ENCODE measurements at places on chromosomes 7 and 10.

DNA sequence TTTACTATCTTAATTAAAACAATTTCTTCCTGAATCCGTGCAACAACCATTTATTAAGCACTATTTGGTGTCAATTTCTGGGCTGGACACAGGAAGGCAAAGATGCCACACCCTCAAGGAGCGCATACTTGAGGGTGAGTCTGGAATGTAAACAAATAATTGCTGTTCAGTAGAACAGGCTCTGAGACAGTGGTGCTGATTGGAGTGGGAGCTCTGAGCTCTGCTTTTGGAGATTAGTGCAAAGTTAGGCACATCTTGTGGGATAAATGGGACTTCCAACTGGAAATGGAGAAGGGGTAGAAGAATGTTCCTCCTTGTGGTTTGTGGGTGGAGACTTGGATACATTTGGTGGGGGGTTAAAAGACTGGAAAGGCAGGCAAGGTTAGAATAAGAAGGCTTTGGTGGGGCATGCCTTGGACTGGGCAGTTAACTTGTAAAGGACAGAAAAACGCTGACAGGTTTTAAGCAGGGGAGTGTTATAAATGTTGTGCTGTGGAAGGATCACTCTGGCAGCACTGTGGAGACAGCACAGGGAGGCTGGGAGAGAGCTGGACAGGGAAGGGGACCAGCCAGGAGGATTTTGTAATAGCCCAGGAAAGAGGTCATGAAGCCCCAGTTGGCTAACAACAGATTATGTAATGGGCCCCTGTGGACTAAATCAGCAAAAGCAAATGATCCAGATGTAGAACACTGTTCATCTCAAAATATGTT is 80.7 kb downstream of the ZNF365 start:
- DNase-seq, result no peak

- no peak for DNase-seq
Observed at GRCh38 chr7:30323006-30323355, 38.6 kb downstream of the ZNRF2 start.

DNA sequence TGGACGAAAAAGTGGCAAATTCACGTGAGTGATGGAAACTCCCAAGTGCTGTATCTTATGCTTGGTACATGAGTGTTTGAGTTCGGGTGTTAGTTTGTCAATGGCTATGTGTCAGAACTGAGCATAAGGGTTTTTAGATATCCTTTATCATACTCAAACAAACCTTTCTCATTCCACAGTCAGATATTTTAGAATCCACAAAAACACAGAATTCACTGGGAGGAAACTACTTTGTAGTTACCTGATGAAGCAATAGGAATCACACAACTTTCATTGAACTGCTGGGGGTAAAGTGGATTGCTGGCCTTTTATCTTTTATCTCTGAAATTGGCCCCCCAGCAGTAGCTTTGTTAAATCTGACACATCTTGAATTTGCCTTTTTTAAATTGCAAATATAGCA is 64.0 kb downstream of the DKK1 start:
- DNase-seq, result no peak

DNA sequence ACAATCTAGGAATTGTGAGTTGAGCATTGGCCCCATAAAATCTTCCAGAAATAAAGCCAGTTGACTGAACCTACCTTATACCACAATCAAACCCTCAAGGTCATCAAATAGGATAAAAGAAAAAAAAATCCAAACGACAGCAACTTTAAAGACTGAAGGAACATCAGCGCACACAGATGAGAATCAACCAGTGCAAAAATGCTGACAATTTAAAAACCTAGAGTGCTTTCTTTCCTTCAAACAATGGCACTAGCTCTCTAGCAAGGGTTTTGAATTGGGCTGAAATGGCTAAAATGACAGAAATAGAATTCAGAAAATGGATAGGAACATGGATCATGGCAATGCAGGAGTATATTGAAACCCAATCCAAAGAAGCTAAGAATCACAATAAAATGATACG is 16.1 kb upstream of the POT1 start:
- DNase-seq, result no peak

GRCh38 chr10:71468363-71469094 is 71.8 kb downstream of the CDH23 start:
- no peak for DNase-seq

DNA sequence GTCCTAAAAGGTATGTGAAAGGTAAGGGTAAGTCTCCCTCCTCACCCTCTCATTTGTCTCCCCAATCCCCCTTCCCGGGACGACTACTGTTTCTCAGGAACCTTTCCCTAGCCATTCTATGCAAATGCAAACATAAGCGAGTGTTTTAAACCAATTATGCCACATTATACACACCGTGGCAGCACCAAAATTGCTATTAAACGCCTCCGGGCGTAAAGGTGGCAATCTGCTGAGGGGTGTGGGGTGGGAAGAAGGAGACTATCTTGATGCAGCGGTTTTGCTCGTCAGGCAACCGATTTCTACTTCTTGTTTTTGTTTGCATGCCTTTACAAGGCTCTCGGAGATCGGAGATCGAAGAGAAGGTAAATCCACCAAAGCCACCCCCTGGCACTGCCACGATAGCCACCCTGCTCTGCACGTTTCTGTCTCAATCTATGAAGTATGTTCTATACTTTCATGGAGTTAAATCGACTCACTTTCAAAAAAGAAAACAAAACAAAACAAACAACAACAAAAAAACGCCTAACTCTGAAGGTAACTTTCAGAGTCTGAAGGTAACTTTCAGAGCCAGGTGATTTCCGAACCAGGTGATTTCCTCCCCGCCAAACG is 46.0 kb upstream of the CDK1 start:
- no peak for DNase-seq

Data from coronary artery (tissue), 2 donors.